ENCODE measurements at places on chromosomes 16 and 17. TPM values are rescaled to one million over a fixed set of nuclear protein-coding genes. Genes with fewer than 3 reads are reported as not detected.
A peak's percentile ranks its signal among the peaks of the same experiment; 100 is the strongest.

GRCh38 chr16:30570636-30571444, 674 bp downstream of the ZNF688 start:
- peaks cover 26% of the 10 kb centered on the region for H3K4me1 ChIP-seq
- H3K27ac ChIP-seq = peak overlapping the region; percentile 95
- peak; percentile 55 for DNase-seq
- H3K36me3 ChIP-seq = no peaks in the 10 kb centered on the region
- peak overlapping the region; percentile 89 for H3K4me3 ChIP-seq

Gene GLTPD2
- not detected for total RNA-seq

- H3K4me1 ChIP-seq = no peaks in the 10 kb centered on the region
- H3K27me3 ChIP-seq = no peaks in the 10 kb centered on the region
- H3K36me3 ChIP-seq = peaks cover 7% of the 10 kb centered on the region
- H3K27ac ChIP-seq = no peak overlapping the region
- DNase-seq = no peak
- no peak overlapping the region for H3K4me3 ChIP-seq
These were observed 244.7 kb upstream of the WSB1 start for GRCh38 chr17:27049104-27049784.

- no peaks in the 10 kb centered on the region for H3K27me3 ChIP-seq
- peak overlapping the region; percentile 86 for H3K27ac ChIP-seq
- peaks cover 22% of the 10 kb centered on the region for H3K4me1 ChIP-seq
- no peak for DNase-seq
- H3K36me3 ChIP-seq = no peaks in the 10 kb centered on the region
These were observed 87.3 kb upstream of the CORO6 start for GRCh38 chr17:29709866-29710519.

Gene C17orf78
- not detected for total RNA-seq

GRCh38 chr17:19900809-19901208, 33.1 kb upstream of the ULK2 start:
- DNase-seq = no peak
- no peak overlapping the region for H3K27ac ChIP-seq
- H3K27me3 ChIP-seq = no peaks in the 10 kb centered on the region
- H3K36me3 ChIP-seq = peaks cover 20% of the 10 kb centered on the region
- no peak overlapping the region for H3K4me3 ChIP-seq

Gene HS3ST3A1
- total RNA-seq = 10.2 TPM

DNA sequence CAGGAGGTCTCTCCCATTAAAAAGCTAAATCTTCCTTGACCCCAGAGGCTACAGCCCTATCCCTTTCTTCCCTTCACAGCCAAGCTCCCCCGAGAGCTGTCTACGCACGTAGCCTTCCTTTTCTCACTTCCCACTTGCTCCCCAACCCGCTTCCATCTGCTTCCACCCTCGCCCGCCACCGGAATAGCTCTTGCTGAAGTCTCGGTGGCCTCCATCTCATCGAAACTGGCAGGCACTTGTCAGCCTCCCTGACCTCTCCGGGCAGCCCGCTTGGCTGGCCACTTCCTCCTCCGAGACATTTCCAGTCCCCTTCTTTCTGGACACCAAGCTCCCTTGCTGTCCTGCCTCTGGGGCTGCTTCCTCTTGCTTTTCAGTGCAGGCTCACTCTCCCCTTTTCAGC, 10.7 kb upstream of the EPOP start:
- no peak for DNase-seq
- no peaks in the 10 kb centered on the region for H3K36me3 ChIP-seq
- H3K4me1 ChIP-seq = no peaks in the 10 kb centered on the region
- H3K4me3 ChIP-seq = no peak overlapping the region

Gene CD300LF
- total RNA-seq = not detected

- H3K27ac ChIP-seq = no peak overlapping the region
- no peak for DNase-seq
- H3K27me3 ChIP-seq = no peaks in the 10 kb centered on the region
- H3K4me1 ChIP-seq = peaks cover 41% of the 10 kb centered on the region
These were observed 93.1 kb downstream of the XYLT1 start for GRCh38 chr16:17377360-17378324.

DNA sequence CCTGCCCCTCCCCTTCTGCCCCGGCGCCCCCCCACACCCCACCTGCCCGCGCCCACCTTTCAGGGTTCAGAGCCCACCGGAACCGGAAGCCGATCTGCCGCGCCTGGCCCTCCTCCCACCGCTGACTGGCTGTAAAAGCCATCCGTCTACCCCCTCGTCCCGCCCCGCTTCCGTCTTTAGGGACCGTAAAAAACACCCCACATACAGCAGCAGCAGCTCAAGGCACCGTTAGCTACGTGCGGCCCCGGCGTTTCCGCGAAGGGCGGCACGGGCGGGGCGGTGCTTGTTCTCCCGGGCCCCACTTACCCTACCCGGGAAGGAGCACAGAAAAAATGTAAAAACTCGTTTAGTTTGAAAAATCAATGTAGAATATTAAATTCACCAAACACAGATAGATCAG, at the start of gene MRPL28:
Gene MRPL28 (minus strand): TSS at position 96 of the 400 bp plus-strand sequence. CDS start 320 bp downstream, outside the sequence.
- DNase-seq = peak; percentile 94
- no peaks in the 10 kb centered on the region for H3K27me3 ChIP-seq
- H3K27ac ChIP-seq = peak within 1 kb of the TSS; percentile 96
- H3K4me3 ChIP-seq = peak within 1 kb of the TSS; percentile 91
- peaks cover 10% of the 10 kb centered on the region for H3K4me1 ChIP-seq

Gene MT1G
- not detected for total RNA-seq

DNA sequence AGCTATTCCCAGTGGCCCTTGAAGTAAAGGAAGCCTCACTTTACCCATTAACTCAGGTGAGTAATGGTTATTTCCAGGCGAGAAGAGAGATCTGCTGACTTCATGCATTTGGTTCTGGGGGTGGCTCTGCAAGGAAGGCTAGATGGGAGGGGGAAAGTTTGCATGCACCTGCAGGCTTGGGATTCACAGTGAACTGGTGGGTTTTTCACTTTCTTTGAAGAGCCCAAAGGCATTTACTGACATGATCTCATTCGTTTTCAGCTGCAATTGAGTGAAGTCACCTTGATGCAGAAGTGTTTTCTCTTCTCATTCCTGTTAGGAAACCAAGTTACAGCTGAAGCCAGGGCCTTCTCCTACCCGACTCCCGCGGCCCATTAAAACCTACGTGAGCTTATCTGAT, 131.0 kb upstream of the N4BP1 start:
- no peak overlapping the region for H3K4me3 ChIP-seq
- no peaks in the 10 kb centered on the region for H3K36me3 ChIP-seq
- H3K27me3 ChIP-seq = no peaks in the 10 kb centered on the region
- H3K27ac ChIP-seq = no peak overlapping the region
- H3K4me1 ChIP-seq = no peaks in the 10 kb centered on the region
- no peak for DNase-seq

Gene SLC6A2
- total RNA-seq = 0.18 TPM

GRCh38 chr17:81940538-81941483, 3.7 kb upstream of the PYCR1 start:
- no peak overlapping the region for H3K27ac ChIP-seq
- peaks cover 17% of the 10 kb centered on the region for H3K27me3 ChIP-seq
- no peak for DNase-seq
- H3K4me1 ChIP-seq = peaks cover 12% of the 10 kb centered on the region

Gene CCDC200
- not detected for total RNA-seq

GRCh38 chr17:1588821-1589585, 26.4 kb upstream of the PITPNA start:
- no peak overlapping the region for H3K27ac ChIP-seq
- H3K4me3 ChIP-seq = no peak overlapping the region
- peaks cover 7% of the 10 kb centered on the region for H3K4me1 ChIP-seq
- H3K36me3 ChIP-seq = no peaks in the 10 kb centered on the region
- no peaks in the 10 kb centered on the region for H3K27me3 ChIP-seq

DNA sequence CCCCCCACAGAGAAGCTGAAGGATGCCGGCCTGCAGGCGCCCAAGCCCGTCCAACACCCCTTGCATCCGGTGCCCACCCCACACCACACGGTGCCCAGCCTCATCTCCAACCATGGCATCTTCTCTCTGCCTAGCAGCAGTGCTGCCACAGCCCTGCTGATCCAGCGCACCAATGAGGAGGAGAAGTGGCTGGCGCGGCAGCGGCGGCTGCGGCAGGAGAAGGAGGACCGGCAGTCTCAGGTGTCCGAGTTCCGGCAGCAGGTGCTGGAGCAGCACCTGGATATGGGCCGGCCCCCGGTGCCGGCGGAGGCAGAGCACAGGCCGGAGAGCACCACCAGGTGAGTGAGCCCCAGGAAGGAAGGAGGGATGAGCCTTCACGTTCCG, 31.5 kb downstream of the GINS2 start:
- no peaks in the 10 kb centered on the region for H3K27me3 ChIP-seq
- peaks cover 8% of the 10 kb centered on the region for H3K4me1 ChIP-seq
- peaks cover 23% of the 10 kb centered on the region for H3K36me3 ChIP-seq
- no peak overlapping the region for H3K27ac ChIP-seq

- no peak overlapping the region for H3K4me3 ChIP-seq
- H3K27ac ChIP-seq = no peak overlapping the region
- no peaks in the 10 kb centered on the region for H3K4me1 ChIP-seq
- no peak for DNase-seq
These were observed 1401.0 kb downstream of the CDH11 start for GRCh38 chr16:63720848-63721247.

DNA sequence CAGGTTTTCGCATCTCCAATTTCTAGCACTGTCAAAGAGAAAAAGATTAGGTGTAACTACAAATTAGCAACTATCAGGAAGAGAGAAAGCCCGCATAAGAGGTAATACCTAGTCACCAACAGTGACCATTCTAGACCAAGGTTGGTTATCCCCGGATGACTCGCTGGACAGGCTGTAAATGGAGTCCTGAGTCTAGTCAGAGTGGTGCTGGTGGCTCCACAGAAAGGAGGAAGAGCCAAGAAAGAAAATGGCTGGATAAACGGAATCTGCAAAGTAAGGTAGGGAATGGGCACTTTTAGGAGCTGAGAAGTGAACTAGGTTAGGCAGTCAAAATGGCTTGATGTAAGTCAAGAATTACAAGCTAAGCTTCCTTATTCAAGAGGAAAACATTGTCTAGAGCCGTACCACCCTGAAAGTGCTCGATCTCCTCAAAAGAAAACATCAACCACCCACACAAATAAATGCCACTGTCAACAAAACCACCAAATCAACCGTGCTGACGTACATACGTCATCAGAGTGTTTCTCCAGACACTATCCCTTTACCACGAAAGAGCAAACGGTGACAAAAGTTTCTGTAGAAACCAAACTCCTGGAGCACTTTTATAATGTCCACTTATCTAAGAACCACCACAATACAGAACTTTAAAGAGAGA, 2.2 kb downstream of the GSPT1 start:
- H3K27ac ChIP-seq = peak overlapping the region; percentile 97
- DNase-seq = no peak
- peaks cover 44% of the 10 kb centered on the region for H3K4me1 ChIP-seq
- H3K36me3 ChIP-seq = no peaks in the 10 kb centered on the region
- no peaks in the 10 kb centered on the region for H3K27me3 ChIP-seq

GRCh38 chr17:1774390-1775176, 12.7 kb downstream of the SERPINF1 start:
- no peak overlapping the region for H3K4me3 ChIP-seq
- DNase-seq = no peak
- peak overlapping the region; percentile 19 for H3K27ac ChIP-seq
- no peaks in the 10 kb centered on the region for H3K27me3 ChIP-seq
- peaks cover 19% of the 10 kb centered on the region for H3K36me3 ChIP-seq
- H3K4me1 ChIP-seq = peaks cover 18% of the 10 kb centered on the region

GRCh38 chr16:68200088-68200783, 35.7 kb downstream of the ESRP2 start:
- H3K27me3 ChIP-seq = no peaks in the 10 kb centered on the region
- no peak overlapping the region for H3K27ac ChIP-seq
- H3K36me3 ChIP-seq = peaks cover 2% of the 10 kb centered on the region
- H3K4me3 ChIP-seq = no peak overlapping the region
- H3K4me1 ChIP-seq = peaks cover 4% of the 10 kb centered on the region

- DNase-seq = no peak
- H3K4me1 ChIP-seq = no peaks in the 10 kb centered on the region
These were observed 172.6 kb downstream of the CDK5R1 start for GRCh38 chr17:32659419-32659842.

DNA sequence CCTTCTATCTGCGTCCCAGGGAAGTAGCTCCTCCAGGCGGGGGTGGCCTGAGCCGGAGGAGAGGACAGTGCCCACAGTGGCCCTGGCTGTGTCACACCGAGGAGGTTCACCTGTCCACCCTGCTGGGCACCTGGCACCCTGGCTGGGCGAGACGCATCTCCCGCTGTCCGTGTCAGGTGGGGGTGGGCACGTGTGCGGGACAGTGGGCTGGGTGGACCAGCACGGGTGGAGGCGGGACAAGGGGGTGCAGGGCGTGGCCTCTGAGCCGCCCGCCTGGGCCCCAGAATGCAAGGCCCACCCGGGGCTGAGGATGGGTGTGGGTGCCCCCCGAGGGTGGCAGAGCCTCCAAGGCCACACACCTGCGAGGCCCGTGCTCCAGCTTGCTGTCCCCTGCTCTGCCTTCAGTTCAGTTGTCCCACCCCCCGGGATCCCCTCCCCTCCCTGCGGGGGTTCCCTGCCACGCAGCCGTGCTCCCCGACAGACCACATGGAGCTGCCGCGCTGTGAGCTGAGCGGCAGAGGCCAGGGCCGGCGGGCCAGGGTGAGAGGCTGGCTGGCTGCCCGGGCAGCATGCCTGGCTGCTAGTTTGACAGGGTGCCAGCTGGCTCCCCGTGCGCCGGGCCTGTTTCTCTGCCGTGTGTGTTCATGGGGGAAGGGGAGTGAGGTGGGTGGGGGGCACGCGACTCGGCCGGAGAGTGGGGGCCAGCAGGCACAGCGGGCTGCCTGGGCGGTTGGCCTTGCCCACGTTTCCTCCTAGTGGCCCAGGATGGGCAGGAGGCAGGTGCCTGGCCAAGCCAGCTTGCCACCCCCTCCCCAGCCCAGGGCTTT, 33.9 kb downstream of the BAHCC1 start:
- no peaks in the 10 kb centered on the region for H3K27me3 ChIP-seq
- no peaks in the 10 kb centered on the region for H3K4me1 ChIP-seq
- no peak overlapping the region for H3K4me3 ChIP-seq
- H3K36me3 ChIP-seq = no peaks in the 10 kb centered on the region

DNA sequence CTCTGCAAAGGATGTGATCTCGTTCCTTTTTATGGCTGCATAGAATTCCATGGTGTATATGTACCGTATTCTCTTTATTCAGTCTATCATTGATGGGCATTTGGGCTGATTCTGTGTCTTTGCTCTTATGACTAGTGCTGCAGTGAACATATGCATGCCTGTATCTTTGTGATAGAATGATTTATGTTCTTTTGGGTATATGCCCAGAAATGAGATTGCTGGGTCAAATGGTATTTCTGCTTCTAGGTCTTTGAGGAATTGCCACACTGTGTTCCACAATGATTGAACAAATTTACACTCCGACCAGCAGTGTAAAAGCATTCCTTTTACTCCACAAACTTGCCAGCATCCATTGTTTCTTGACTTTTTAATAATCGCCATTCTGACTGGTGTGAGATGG, 60.2 kb upstream of the ADORA2B start:
- no peaks in the 10 kb centered on the region for H3K27me3 ChIP-seq
- DNase-seq = no peak
- H3K27ac ChIP-seq = no peak overlapping the region
- peaks cover 3% of the 10 kb centered on the region for H3K4me1 ChIP-seq
- no peaks in the 10 kb centered on the region for H3K36me3 ChIP-seq
- H3K4me3 ChIP-seq = no peak overlapping the region

- DNase-seq = no peak
- H3K27me3 ChIP-seq = no peaks in the 10 kb centered on the region
- H3K4me1 ChIP-seq = peaks cover 3% of the 10 kb centered on the region
- H3K36me3 ChIP-seq = no peaks in the 10 kb centered on the region
These were observed 21.2 kb downstream of the RDM1 start for GRCh38 chr17:35909408-35909807.

Gene GPR139
- total RNA-seq = not detected

GRCh38 chr17:49995055-49995738, at the start of gene DLX3:
Gene DLX3 (minus strand): TSS chr17:49995224. CDS start chr17:49994998, 226 bp downstream.
- H3K27me3 ChIP-seq = peaks cover 49% of the 10 kb centered on the region
- H3K27ac ChIP-seq = peak within 1 kb of the TSS; percentile 73
- H3K4me3 ChIP-seq = peak within 1 kb of the TSS; percentile 82
- H3K4me1 ChIP-seq = peaks cover 39% of the 10 kb centered on the region
- no peaks in the 10 kb centered on the region for H3K36me3 ChIP-seq
- peak; percentile 85 for DNase-seq

- H3K4me1 ChIP-seq = peaks cover 10% of the 10 kb centered on the region
- peaks cover 13% of the 10 kb centered on the region for H3K27me3 ChIP-seq
These were observed 462.0 kb upstream of the MAF start for GRCh38 chr16:80062361-80063030.

Gene IRX5
- 16.3 TPM for total RNA-seq
